ENCODE measurements at places on chromosomes 2 and 18.

GRCh38 chr2:152396763-152397162 is 61.8 kb downstream of the FMNL2 start:
- DNase-seq, result no peak

DNA sequence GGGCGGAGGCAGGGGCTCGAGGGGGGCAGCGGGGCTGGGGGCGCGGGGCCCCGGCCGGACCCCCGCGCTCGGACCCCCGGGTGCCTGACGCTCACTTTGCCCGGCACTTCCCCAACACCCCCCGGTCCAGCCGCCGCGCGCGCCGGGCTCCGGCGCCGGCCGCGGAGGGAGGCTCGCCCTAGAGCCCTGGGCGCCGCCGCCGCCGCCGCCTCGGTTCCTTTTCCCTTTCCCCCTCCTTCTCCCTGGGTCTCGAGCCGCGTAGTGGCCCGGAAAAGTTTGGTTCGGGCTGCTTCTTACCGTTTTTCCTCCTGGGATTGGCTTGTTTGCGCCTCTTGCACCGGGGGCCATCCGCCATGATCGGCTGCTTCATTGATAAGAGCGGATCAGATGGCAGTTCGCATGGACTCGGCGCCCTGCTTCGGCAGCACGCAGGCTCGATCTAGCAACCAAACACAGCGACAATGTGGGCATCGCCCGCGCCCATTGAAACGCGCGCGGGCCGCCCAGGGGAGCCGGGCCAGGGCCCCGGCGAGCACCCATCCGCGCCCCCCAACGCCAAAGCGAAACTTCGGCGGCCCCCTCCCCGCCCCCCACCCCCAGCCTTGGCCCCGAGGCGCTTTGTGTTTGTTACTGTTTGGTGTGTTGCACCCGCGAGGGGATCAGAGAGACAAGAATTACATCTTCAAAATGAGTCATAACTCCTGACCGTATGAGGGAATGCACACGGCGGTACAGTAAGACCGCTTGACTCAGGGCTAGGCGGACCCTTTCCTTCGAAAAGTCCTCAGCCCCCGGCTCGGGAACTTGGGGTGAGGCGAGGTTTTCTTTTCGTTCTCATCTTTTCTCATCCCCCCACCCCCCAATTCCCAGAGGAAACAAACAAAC is 2.7 kb downstream of the ZEB2 start:
- DNase-seq, result no peak

GRCh38 chr2:66535574-66536289 is 100.8 kb downstream of the MEIS1 start:
- DNase-seq, result no peak

DNA sequence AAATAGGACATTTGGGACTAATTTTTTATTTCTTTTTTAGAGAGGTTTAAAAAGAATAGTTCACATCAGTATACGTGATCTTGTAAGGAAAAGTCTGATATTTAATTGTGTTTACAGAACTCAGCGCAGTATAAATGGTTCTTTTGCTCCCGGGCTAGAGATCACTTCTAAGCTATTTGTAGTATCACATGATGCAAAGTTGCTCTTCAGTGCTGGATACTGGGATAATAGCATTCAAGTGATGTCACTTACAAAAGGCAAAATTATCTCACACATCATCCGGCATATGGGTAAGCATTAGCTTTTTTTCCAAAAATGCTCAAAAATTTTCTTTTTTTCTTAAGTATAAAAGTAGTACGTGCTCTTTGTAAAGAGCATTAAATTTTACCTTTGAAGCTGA is 37.4 kb upstream of the CYP20A1 start:
- DNase-seq, result no peak

DNA sequence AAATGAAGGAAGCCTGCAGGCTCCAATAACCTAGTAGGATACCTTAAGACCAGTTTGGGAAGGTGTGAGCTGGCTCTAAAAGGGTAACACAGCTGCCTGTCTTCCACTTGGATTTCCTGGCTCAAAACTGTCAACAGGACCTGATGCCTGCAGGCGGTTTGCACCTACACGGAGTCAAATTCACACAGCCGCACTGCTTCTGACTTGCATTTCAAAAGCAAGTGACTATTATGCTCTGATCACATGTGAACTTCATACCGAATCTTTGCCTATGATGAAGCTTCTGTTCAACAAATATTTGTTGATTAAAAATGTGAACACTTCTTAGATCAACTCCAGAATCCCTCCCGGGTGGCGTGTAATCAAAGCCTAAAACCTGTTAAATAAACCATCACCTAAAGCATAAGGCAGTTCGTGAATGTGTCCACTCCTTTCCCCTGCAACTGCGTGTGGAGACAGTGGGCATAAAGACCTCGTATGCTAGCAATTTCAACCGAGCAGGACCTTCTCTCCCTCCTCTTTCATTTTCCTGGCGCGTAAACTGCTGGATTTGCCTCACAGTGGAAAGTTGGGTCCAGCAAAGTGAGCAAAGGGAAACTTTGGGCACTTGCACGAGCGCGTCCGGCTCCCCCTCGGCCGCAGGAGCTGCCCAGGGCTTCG is 784 bp downstream of the CRACDL start:
- no peak for DNase-seq

DNA sequence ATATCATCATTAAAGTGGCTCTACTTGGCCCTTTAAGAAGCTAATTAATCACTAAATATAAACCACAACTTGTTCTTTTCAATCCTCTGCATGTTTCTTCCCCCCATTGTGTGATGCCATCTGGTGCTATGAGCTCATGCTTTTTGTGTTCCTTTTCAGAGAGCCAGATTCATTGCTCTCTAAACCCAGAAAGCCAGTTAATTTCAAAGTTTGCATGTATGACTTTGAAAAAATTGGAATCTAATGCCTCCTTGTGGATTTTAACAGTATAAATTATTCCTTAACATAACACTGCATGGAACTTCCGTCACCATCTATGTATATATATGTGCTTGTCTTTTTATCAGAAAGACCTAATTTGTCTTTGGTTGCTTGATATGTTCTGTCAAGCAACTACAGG is 31.1 kb downstream of the TMEM178A start:
- no peak for DNase-seq

DNA sequence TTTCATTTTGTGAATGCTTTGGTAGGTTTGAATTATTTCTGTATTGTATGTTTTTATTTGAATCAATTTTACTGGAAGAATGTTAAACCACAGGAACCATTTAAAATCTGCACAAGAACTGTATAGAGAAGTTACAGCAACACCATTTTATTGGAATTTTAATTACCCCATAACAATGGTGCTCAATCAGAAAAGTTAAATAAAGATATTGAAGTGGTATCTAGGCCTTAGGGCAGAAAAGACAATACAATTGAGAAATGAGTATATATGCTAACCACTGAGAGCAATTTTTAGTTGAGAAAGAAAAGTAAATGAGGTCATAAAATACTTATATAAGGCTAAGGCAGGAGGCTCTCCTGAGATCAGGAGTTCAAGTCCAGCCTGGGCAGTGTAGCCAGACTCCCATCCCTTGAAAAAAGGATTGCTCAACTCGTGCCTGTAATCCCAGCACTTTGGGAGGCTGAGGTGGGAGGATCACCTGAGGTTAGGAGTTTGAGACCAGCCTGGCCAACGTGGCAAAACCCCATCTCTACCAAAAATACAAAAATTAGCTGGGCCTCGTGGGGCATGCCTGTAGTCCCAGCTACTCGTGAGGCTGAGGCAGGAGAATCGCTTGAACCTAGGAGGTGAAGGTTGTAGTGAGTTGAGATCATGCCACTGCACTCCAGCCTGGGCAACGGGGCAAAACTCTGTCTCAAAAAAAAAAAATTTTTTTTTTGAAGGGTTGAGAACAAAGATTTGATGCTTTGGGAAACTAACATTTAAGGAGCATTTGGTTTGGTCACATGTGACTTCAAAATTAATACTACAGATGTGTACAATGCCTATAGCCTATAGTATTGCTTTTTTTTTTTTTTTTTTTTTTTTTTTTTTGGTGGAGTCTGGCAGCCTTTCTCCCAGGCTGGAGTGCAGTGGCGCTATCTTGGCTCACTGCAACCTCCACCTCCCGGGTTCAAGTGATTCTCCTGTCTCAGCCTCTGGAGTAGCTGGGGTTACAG is 212.9 kb upstream of the STON1 start:
- DNase-seq, result no peak

DNA sequence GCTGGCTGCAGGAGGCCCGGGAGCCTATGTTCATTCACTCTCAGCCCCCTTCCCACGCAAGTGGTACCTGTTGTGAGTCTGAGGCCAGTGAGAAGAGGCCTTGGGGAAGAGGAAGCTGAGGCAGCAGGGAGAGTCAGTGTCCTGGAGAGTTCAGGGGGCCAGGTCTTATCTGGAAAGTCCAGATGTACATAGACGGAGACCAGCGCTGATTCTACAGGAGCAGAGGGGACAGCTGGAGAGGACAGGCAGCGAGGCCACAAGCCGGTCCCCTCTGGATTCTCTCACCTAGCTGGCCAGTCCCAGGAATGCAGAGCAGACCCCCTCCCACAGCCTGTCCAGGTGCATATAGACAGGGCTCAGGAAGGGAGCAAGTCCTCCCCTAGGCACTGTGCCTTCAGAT is 29.1 kb upstream of the SELENOI start:
- DNase-seq, result no peak
